ENCODE measurements at places on chromosomes 4 and X. TPM values are rescaled to one million over a fixed set of nuclear protein-coding genes. Genes with fewer than 3 reads are reported as not detected.

TLR3 gene
- 0.33 TPM for total RNA-seq

TRIM61 gene
- total RNA-seq, result 2.7 TPM

DGKK gene
- not detected for total RNA-seq

TMPRSS11A gene
- total RNA-seq, result not detected

ADH6 gene
- total RNA-seq, result not detected

GPR119 gene
- not detected for total RNA-seq

YY2 gene
- 2.0 TPM for total RNA-seq

TMPRSS11B gene
- total RNA-seq, result not detected

MAGEA11 gene
- not detected for total RNA-seq

Data from CD8-positive, alpha-beta memory T cell (primary cell).